ENCODE measurements at places on chromosomes 12 and 14.

GRCh38 chr12:1924996-1925683, 6.7 kb upstream of the CACNA2D4 start:
- DNase-seq: no peak

- no peak for DNase-seq
Observed at GRCh38 chr12:78534311-78534710, 330.3 kb upstream of the SYT1 start.

GRCh38 chr14:47442211-47442610, 233.2 kb downstream of the MDGA2 start:
- no peak for DNase-seq

- DNase-seq: no peak
Observed at GRCh38 chr12:24679126-24679525, 269.8 kb downstream of the BCAT1 start.

DNA sequence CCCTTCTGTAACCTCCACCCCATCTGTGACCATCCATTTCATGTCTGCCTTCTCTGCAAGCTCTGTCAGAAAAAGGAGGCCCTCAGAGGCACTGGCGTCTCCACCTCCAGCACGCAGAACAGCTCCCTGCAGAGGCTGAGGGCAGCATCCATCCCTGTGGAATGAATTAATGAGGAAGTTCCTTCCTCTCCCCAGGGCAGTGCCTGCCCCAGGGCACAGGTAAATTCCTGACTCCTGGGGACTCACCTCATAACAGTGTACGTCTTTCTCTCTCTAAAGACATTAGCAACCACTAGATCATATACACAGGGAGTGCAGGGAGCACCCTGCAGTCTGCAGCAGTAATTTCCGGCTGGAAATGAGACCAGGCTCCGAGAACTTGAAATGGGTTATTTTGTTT, 155.0 kb upstream of the TMEM132C start:
- no peak for DNase-seq

DNA sequence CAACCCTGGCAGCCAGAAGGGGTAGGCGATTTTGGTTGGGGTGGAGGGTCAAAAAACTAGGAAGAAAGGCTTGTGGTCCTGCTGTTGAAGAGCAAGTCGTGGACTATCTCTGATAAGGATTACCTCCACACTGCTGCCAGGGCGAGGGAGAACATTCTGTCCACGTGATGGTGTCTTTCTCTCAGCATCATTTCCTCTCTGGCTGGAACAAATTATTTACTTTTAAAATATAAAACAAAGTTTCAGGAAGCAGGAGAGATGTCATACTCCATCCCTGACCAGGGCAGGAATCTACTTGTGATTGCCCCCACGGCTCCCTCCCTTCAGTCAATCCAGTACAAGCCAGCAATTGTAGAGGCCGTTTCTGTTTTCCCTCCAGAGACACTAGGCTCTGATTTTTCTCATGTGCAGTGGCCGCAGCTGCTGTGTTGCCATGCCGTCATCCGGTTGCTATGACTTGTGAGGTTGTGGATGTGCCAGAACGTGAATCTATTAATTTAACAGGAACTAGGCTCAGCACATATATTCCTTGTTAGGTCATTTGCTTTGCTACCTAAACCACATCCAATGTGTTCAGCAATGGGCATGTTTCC, 61.5 kb upstream of the PTGR2 start:
- DNase-seq: no peak

- DNase-seq: no peak
Observed at GRCh38 chr14:29822430-29822709, 105.3 kb downstream of the PRKD1 start.

GRCh38 chr12:27823038-27823437, 43.0 kb upstream of the MANSC4 start:
- peak; percentile 26 for DNase-seq

- no peak for DNase-seq
Observed at GRCh38 chr12:27571463-27571862, 47.5 kb downstream of the PPFIBP1 start.

DNA sequence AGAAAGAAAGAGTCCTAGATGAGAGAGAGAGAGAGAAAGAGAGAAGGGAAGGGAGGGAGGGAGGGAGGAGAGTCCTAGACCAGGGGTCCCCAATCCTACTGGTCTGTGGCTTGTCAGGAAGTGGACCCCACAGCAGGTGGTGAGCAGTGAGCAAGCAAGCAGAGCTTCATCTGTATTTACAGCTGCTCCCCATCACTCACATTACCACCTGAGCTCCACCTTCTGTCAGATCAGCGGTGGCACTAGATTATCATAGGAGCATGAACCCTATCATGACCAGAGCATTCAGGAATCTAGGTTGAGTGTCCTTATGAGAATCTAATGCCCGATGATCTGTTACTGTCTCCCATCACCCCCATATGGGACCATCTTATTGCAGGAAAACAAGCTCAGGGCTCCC, 39.2 kb upstream of the AMN1 start:
- DNase-seq: no peak

- no peak for DNase-seq
Observed at GRCh38 chr14:91335191-91336092, 82.2 kb downstream of the CCDC88C start.

Measured in stimulated activated naive CD8-positive, alpha-beta T cell treated with anti-CD3 and anti-CD28 coated beads, Interleukin-15, amount 100 ng/mL, for 72 hours (primary cell).